ENCODE measurements at places on chromosomes 4 and X.

GRCh38 chrX:65035446-65035770 is 59.2 kb upstream of the ZC4H2 start:
- DNase-seq, result peak; percentile 1

DNA sequence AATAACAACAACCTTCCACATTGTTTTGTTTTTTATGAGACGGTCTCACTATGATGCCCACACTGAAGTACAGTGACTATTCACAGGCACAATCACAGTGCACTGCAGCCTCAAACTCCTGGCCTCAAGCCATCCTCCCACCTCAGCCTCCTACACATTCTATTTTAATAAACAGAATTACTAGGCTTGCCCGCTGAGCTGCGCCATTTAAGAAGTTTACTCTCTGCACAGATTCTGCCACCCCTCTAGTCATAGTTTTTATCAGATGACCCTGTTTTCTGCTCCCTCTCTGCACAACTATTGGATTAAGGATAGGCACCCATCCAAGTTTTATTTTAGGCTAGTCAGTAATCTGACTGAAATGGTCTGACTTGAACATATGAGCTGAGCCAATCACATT is 11.3 kb upstream of the COX18 start:
- no peak for DNase-seq

- DNase-seq, result no peak
These were observed 279.6 kb upstream of the CLNK start for GRCh38 chr4:10963958-10964703.

DNA sequence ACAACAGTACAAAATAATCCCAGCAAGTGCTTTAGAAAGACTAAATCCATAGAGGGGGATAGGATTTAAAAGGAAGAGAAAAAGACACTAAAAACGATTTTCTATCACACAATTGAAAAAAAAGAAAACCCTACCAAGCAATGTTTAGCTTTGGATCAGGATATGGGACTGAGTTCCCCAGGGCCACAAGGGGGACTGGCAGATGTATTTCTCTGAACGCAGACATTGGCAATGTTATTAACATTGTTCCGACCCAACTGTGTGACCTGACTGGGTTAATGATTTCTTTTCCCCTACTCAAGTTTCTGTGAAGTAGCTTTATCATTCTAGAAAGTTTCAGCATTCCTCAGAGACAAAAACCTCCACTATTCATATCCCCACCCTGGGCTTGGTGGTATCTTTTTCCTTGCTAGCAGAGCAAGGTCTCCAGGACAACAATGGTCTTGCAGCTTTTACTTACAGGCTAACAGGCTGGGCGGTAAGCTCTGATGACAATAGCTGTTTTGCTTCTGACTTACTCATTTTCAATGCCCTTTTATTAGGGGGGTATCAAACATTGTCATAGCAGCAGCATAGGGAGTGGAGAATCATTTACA is 25.8 kb downstream of the SLC7A11 start:
- no peak for DNase-seq
